GDM1 (cell line): ENCODE measurements at places on chromosomes 6 and 20.

- DNase-seq, result no peak
Measured at GRCh38 chr6:134674562-134674961, 275.3 kb downstream of the ALDH8A1 start.

GRCh38 chr6:26660000-26660361, 435 bp upstream of the ZNF322 start:
- no peak for DNase-seq

DNA sequence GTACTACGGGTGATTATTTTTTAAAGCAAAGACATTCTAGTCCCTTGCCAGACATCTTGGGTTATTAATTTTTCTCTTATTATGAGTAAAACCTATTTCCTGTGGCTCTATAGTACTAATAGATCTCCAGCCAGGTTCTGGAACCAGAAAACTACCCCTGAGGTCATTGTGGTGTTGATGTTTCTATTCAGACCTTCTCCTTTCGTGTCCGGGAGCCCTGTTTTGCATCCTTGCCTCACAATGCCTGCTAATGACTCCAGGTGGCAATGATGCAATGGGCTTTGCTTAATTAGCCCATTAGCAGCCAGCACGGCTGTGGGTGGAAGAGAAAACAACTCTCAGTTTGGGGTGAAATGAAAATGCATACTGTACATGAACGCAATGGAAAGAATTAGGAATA, 62.9 kb upstream of the ARG1 start:
- no peak for DNase-seq

- no peak for DNase-seq
Measured at GRCh38 chr6:31762356-31762755, at the start of gene SAPCD1. Gene SAPCD1 (plus strand): TSS chr6:31762656. CDS start chr6:31763055, 399 bp downstream.

DNA sequence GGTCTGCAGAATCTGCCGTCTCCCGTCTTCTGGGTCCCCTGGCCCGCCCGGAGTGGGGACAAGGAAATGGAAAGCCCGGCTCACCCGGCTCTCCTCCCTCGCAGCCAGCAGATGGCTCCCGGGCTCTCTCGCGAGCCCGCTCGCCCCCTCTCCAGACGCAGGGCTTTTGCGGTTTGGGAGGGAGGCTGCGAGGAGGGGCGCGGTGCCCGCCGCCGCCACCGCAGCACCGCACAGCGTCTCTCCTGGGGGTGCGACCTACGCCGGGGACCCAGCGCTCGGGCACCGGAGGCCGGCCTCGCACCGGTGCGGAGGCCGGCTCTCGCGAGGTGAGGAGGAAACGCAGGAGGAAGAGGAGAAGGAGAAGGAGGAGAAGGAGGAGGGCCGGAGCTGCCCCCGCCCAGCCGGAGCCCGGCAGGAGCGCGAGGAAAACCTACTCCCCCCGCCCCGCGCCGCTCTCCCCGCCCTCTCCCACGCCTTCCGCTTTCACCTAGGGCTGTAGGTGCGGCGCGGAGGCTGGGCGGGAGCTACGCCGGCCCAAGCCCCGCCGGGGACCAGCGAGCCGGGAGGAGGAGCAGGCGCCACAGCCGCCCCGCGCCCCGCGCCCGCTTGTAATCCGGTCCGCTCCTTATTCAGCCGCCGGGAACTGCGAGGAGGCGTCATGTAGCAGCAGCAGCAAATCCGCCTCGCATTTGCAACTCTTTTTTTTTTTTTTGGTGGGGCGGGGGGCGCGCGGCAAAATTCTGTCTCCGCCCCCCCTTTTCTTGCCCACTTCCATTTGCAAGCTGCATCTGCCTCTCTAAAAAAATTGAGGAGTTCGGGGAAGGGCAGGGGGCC, at the start of gene CARMIL1:
Gene CARMIL1, plus strand, starts transcription at position 461 of the 834 bp plus-strand sequence. CDS start 422 bp downstream, outside the sequence.
- DNase-seq, result peak; percentile 66

DNA sequence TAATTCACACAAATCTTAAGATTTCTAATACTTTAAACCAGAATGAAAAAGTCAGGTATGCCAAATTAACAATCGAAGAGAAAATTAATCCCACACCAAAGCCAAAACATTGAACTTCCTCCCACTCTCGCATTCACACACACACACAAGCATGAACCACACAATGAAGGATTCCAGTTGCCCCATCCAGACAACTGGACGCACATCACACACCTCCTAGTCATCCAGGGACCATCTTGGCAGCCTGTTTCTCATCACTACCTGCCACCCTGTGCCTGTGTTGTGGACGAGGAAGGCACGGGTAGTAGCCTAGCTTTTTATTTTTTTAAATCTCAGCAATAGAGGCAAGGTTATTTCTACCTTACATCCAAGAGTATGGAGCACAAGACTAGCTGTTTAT, 15.2 kb downstream of the B4GALT5 start:
- DNase-seq, result no peak

- DNase-seq, result no peak
Measured at GRCh38 chr6:96812077-96812703, 25.1 kb downstream of the GPR63 start.

GRCh38 chr6:22828179-22829062, 259.1 kb downstream of the HDGFL1 start:
- peak; percentile 1 for DNase-seq

GRCh38 chr6:6243846-6244245, 76.6 kb downstream of the F13A1 start:
- no peak for DNase-seq

- no peak for DNase-seq
Measured at GRCh38 chr6:51459958-51460357, 627.5 kb downstream of the PKHD1 start.

DNA sequence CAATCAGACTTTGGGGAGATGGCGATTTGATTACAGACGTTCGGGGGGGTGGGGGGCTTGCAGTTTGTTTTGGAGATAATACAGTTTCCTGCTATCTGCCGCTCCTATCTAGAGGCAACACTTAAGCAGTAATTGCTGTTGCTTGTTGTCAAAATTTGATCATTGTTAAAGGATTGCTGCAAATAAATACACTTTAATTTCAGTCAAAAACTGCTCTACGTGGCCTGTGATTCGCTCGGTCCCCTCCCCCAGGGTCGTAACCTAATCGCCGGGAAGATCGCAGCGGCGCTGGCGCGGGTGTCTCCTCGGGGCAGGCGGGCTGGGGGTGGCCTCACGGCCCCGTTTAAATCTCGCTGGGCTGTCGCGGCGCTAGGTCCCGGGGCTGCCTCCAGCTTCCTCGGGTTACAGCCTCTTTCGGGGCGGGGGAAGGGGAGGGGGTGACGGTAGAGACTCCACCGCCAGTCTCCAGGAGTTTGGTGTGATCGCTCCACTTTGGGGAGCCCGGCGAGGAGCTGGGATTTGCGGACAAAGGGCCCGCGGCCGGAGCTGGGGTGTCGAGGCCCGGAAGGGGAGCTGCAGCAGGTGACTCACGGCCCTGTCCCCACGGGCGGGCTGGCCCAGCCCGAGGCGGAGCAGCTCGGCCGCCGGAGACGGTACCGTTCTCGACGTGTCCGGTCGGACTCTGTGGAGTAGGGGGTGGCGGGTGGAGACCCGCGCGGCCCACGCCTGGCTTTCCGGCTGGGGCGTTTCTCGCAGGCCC, 4.2 kb downstream of the FOXC1 start:
- DNase-seq, result no peak

DNA sequence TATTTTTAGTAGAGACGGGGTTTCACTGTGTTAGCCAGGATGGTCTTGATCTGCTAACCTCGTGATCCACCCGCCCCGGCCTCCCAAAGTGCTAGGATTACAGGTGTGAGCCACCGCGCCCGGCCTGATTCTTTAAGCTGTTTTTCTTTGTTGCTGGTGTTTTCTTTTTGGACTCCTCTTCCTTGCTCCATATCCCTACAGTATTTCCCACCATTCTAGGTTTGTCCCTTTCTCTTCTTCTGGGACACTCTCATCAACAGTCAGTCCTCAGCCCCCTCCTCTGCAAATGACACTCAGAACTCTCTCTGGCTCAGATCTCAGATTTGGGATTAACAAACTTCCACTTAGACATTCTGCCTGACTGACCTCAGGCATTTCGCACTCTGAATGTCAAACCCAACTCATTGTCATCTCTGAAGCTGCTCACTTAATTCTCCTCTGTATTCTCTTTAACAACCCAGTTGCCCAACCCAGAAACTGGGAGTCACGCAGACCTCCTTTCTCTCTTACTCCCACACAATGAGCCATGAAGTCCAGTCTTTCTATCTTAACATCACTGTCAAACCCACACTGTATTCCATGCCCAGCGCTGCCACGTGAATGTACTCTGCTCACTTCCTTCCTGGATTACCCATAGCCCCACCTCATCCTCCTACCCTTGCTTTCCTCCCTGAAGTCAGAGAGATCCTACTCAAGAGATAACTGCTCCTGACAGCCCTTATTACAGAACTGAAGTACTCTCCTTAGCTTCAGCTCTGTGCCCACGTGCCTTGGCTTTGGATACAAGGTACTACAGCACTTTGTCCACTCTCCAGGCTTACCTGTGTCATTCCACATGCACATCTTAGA, 2.6 kb downstream of the MPIG6B start:
- DNase-seq, result peak; percentile 29

- no peak for DNase-seq
Measured at GRCh38 chr6:160030103-160030502, 61.2 kb downstream of the IGF2R start.

DNA sequence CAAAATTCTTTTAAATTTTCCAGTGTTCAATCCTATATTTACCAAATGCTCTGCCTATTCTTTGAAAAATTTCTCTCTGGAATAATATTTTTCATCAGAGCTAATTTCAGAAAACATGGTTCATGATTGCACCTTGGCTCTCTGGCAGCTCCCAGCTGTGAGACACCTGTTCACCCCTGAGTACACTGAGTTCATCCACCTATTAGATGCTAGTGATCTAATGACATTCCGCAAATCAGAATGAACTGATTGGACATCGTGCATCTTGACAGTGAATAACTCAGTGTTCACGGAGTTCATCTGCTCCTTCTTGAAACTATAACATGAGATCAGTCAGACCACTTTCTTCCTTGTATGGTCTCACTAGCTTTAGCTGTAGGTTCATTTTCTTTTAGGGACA, 3.9 kb upstream of the SHPRH start:
- DNase-seq, result no peak

DNA sequence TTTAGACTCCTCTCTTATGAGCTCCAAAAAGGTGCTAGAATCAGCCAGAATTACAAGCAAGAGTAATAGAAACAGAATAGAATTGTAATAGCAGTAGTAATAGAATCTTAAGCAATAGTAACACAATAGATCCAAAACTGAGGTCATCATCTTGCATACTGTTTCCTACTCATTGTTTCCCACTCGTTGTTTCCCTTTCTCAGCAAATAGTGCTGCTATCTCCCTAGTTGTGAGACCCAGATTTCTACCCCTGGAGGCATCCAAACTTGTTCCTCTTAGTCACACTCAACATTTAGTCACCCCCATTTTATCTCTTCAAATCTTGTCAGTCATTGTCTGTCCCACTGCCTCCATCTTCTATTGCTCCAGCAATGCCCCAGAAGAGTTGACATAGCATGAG, 356.9 kb upstream of the MARCKS start:
- no peak for DNase-seq

- no peak for DNase-seq
Measured at GRCh38 chr6:158314737-158315136, 2.5 kb downstream of the TULP4 start.

DNA sequence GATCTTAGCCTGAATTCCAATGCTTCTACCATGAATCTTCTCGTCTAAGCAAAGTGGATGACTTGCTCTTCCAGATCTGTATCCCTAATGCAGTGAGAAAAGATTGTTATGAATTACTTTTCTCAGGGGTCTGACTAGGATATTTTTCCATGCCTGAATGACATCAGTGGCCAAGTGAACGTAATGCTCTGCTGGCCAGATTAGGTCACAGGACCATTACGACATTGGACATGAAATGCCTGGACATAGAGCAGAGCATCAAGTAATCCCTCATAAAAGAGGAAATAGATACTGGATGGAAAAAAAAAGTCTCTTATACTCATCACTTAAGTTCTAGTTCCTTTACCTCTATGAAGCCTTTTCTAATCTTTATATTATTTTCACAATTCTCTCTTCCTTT, 12.1 kb upstream of the THEMIS start:
- no peak for DNase-seq

GRCh38 chr20:24979036-24979960, 13.3 kb downstream of the APMAP start:
- no peak for DNase-seq

- DNase-seq, result no peak
Measured at GRCh38 chr20:50335866-50336265, 145.2 kb downstream of the CEBPB start.

- DNase-seq, result no peak
Measured at GRCh38 chr6:22706651-22707050, 137.3 kb downstream of the HDGFL1 start.

GRCh38 chr6:9646342-9647070, 768.4 kb downstream of the TFAP2A start:
- DNase-seq, result no peak

GRCh38 chr6:168456907-168457652, 16.1 kb downstream of the SMOC2 start:
- DNase-seq, result no peak

DNA sequence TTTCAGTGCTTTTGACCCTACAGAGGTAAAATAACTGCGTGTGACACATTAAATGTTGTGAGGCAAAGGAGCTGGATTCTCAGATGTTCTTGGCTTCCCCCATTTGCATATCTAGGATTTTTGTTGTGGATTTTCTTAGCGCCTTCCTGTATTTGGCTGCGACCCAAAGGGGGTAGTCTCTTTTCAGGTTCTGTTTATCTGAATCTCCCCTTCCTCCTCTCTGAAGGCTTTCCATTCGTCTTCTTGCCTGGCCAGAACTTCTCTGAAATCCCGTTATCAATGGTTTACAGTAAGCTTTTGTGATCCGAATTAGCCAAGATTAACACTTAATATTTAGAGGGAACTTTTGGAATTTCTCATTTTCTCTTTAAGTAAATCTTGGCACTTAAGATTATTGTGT, 60.8 kb downstream of the ADGRB3 start:
- DNase-seq, result no peak

DNA sequence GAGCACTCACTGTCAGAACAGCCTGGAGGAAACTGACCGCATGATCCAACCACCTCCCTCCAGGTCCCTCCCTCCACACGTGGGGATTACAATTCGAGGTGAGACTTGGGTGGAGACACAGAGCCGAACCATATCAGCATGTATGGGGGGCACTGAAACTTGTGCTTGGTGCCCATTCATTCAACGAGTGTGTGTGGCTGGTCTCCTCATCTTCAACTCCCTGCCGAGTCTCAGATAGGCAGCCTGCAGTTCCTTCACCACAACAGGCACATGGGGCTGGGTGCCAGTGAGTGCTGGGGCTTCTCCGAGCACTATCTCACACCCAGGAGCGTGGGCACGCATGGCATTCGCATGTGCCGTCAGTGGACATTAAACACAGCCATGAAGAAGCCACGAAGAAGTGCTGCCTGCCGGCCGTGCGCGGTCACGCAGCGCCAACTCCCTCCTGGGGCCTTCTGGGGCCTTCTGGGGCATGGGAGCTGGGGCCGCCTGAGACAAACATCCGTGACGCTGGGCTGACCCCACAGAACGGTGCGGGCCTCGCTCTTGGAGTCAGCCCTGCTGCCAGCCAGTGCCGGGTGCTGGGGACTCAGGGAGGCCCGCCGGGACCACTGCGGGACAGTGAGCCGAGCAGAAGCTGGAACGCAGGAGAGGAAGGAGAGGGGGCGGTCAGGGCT, 714 bp upstream of the RTEL1 start:
- no peak for DNase-seq

- DNase-seq, result no peak
Measured at GRCh38 chr6:4698901-4699659, 77.1 kb upstream of the CDYL start.

GRCh38 chr20:56957737-56958553, 308.5 kb downstream of the BMP7 start:
- no peak for DNase-seq
